Skin of body (tissue), 3 donors: ENCODE measurements at places on chromosomes 4 and X. TPM values are rescaled to one million over a fixed set of nuclear protein-coding genes. Genes with fewer than 3 reads are reported as not detected.

Gene UGT2B10
- total RNA-seq, result not detected

Gene XAGE2
- 0.69 TPM for total RNA-seq

Gene HPSE
- total RNA-seq, result 3.9 TPM

Gene MAPK10
- total RNA-seq, result 18.3 TPM

Gene PPARGC1A
- 10.6 TPM for total RNA-seq

Gene UGT2B11
- total RNA-seq, result not detected

Gene STPG2
- 0.59 TPM for total RNA-seq

Gene TMEM175
- 25.4 TPM for total RNA-seq

Gene SPOCK3
- 1.1 TPM for total RNA-seq

GRCh38 chr4:168585168-168586091 lies 88.6 kb downstream of the PALLD start:
- DNase-seq, result peak; percentile 80

DNA sequence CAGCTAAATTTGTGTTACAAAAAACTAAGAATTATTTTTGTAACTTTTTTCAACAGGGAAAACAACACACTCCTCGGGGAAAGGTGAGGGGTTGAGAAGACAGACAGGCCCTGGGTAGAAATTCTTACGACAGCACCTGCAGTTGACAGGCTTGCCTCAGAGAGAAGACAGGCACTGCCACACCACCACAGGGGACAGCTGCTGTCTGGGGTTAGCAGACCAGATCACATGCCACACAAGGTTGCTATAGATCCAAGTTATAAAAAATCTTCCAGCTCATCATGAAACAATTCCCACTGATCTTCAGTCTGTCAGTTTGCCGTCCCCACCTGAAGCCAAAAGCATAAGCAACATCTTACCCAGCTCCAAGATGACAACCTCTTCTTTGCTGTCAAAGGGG lies 143.2 kb upstream of the ZCCHC13 start:
- DNase-seq, result no peak

GRCh38 chrX:149282909-149283308 lies 222.2 kb downstream of the IDS start:
- DNase-seq, result no peak

DNA sequence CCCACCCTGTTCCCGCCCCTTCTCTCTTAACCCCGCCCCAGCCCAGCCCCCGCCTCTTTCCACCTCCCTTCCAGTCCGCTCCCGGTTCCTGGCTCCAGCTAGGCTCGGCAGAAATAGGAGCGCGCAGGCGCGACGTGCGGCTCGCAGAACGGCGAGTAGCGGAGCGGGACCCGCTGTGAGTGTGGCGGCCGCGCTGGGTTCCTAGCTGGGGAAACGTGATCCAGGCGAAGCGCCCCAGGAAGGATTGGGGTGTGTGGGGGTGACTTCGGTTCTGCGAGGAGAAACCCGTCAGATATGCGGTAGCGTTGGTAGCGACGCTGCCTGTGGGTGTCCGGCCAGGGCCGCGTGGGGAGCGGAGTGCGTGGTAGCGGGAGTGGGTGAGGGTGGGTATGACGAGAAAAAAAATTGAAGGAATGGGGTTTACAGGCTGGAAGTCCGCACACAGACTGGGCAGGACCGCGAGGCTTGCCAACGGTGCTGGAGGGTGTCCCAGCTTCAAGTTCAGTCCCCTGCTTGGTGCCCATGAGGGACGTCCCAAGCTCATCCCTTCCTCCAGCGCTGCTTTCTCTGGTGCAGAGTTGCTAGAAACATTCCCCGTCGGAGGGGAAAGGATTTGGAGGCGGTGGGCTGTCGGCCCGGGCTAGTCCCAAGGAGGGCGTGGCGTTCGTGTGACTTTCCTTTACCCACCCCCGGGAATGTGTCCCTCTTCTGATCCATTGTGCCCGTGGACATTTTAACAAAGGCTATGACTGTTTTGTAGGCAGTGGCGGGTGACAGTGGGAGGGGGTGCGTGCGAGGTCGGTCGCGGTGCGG lies at the start of gene PRRG1:
PRRG1 (plus strand) TSS at position 144 of the 813 bp plus-strand sequence. CDS start 56,886 bp downstream, outside the sequence.
- peak; percentile 62 for DNase-seq

DNA sequence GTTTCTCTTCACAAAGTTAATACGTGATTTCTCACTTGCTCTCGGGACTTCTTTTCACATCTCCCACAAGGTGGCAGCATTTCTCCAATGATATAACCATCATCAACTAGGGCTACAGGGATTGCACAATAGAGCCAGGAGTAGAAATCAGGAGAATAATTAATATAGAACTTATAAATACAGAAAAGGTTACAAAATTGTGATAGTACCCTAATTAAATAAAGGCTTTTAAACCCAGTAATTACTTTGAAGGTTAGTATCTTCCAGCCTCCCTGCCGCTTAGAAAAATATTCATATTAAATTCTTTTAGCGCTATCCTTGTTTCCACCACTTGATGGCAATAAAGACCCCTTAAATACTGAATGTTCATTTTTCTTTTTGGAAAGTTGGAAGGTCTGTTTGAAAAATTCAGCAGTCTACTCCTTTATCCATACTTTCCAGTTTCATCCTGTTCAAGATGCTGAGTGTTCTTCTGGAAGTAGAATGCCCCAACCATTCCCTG lies 65.8 kb downstream of the RASGEF1B start:
- DNase-seq, result peak; percentile 84

GRCh38 chr4:2320152-2320551 lies 58.2 kb upstream of the MXD4 start:
- no peak for DNase-seq

DNA sequence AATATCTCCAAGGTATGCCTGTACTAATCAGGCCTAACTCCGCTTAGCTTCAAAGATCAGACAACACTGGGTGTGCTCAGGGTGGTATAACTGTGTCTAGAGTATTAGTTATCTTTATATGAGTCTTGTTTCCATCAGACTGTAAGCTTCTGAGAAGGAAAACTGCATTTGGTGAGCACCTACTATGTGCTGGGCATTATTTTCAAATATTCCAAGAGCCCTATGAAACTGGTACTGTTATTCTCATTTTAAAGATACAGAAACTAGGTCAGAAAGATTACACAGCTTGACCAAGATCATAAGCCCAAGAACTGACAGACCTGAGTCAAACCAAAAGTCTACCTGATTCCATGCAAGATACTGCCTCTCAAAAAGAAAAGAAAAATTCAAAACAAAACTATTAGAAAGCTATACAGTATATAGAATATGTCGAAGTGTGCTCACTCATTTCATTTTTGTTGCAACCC lies 44.4 kb downstream of the LRBA start:
- no peak for DNase-seq

- no peak for DNase-seq
Measured at GRCh38 chrX:17788439-17788838, 51.1 kb downstream of the SCML1 start.

GRCh38 chr4:21195682-21196081 lies 495.4 kb downstream of the PACRGL start:
- DNase-seq, result no peak

DNA sequence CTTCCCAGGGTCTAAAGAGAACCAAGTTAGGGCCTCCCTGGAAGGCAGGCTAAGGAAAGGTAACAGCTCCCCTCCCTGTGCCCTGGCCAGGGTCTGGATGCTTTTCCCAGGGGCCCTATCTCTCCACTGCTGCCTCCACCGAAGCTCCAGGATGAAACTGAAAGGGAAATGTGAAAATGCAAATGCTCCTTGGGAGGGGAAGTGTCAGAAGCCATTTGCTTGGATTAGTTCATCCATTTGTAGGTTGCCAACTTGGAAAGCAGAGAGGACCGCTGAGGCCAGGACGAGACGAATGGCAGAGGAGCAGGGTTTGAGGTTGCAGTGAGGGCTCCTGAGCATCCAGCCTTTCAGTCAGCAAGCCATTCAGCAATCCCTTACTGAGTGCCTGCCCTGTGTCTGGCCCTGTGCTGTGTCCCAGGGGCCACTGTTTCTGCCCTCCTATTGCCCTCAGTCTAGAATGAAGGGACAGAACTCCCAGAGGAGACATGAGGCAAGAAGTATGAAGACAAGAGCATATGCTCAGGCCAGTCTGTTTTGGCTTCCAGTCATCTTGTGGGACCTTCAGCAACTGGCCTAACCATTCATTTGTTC lies 45.9 kb upstream of the PGRMC1 start:
- DNase-seq, result peak; percentile 77

DNA sequence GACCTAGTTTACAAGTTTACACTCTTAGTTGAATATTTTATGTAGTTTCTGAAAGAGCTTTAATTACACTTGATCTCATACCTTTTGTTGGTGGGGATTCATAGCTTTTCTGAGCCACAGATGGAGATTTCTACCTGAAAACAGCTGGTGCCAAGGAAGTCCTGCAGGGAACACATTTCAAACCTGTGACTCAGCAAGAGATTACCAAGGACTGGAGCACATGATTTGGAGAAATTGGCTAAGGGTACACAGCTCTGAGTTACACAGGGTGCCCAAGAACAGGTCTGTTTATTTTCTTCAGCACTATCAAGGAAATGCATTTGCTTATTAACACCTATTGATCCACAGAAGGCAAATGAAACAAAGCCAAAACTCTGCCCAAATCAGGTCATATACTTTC lies 691.5 kb downstream of the KCTD8 start:
- no peak for DNase-seq

DNA sequence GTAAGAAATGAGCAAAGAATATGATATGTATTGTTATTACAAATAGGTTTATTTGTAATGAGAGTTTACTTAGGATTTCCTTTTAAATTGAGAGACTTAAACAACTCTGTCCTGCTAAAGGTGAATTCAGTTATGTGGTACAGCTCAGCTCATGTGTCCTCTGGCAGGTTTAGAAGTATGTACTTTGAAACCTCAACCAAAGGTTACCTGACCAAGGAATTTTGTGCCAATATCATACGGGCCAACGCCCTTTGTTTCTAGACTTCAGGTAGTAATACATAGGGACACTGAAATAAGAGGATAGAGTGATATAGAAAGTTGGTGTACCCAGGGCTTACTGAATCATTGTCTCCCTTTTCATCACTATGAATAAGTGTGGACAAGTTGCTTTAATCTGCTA lies 25.7 kb downstream of the SLAIN2 start:
- no peak for DNase-seq

DNA sequence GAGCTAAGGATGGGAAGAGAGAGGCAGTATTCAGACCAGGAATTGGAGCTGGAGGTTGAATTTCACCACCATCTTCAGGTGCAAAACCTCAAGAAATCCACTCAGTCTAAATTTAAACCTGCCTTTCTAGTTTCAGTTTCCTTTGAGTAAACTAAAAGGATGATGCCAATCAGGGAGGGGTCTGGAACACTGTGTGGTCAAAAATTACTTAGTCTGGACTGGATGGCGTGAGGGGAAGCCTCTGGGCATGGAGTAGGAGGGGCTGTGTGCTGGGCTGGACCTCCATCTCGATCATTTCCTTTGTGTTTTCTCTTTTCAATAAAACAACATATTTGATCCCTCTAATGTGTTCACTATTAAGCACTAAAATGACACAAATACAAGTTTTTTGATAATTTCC lies 120.1 kb downstream of the GC start:
- DNase-seq, result no peak

GRCh38 chrX:147850875-147851274 lies 60.8 kb upstream of the FMR1 start:
- no peak for DNase-seq

DNA sequence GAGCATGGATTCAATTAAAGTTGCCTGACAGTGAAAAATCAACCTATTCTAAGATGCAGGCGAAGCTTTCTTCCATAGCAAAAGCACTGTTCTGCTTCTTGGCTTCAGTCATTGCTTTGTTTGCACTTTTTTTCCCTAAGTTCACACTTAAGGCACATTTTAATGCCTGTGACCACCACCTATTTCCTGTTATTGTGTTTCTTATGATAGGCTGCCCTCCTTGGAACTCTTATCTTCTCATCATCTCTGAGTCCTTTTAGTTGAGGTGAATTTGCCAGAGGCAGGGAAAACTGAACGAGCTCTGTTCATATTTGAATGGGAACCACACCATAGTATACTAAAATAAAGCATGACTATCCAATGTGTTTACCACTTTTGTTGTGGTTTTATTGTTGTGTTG lies 119.8 kb downstream of the SPCS3 start:
- no peak for DNase-seq

GRCh38 chrX:31185884-31186283 lies 114.0 kb upstream of the FTHL17 start:
- no peak for DNase-seq

GRCh38 chr4:152494020-152494419 lies 41.9 kb downstream of the FBXW7 start:
- no peak for DNase-seq

DNA sequence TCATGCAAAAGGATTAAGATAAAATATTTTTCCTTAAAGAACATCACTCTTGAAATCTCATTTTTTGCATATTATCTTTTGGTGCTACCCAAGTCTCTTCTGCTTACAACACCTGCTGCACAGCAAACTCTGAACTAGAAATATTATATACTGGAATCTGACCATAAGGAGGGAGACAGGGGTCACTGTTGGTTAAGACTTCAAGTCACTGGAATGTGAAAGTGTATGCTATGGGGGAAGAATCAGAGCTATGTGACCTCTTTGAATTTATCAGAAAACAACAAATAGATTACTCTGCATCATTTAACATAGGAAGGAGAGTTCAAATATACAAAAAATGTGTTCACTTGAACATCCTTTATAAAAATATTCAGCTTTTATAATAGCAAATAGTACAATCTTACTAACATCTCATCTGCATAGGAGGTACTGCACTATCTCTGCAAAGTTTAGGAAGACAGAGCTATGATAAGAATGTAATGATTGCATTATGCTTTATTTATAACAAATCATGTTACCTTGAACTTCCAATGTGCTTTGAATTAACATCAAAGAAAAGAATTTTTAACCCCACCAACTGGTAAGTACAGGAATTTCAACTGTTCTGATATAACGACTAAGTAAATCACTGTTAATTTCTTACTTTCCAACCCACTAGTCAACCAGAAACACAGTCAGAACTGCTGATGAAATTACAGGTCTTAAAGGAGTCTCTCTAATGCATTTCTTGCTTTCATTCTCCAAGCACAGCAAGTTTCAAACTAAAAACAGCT lies 69.8 kb downstream of the ZNF827 start:
- no peak for DNase-seq

DNA sequence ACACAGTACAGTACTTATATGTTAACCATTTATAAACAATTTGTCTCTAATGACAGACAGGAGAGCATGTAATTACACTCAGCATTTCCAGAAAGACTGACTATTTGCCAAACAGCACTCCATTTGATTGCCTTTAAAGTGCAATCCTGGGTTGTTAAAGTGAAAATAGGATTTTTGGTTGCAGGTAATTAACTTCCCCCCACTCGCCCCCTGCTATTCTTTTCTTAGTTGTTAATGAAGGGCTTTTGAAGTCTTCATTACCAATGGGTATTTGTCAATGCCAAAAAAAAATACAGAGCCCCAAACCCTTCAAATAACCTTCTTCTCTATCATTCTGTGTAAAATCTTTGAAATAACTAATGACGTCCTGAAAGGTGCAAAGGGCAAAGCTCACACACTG lies 825.6 kb downstream of the STPG2 start:
- no peak for DNase-seq
